ENCODE measurements at places on chromosomes 6 and 20. TPM values are rescaled to one million over a fixed set of nuclear protein-coding genes. Genes with fewer than 3 reads are reported as not detected.

TCF15 gene
- 1.3 TPM for total RNA-seq

RBM38 gene
- total RNA-seq, result 27.5 TPM

GRCh38 chr6:151096255-151096612 is 143.5 kb upstream of the AKAP12 start:
- no peaks in the 10 kb centered on the region for H3K27me3 ChIP-seq
- H3K4me3 ChIP-seq, result no peak overlapping the region
- DNase-seq, result no peak
- no peak overlapping the region for H3K27ac ChIP-seq
- H3K36me3 ChIP-seq, result peaks cover 10% of the 10 kb centered on the region

DNA sequence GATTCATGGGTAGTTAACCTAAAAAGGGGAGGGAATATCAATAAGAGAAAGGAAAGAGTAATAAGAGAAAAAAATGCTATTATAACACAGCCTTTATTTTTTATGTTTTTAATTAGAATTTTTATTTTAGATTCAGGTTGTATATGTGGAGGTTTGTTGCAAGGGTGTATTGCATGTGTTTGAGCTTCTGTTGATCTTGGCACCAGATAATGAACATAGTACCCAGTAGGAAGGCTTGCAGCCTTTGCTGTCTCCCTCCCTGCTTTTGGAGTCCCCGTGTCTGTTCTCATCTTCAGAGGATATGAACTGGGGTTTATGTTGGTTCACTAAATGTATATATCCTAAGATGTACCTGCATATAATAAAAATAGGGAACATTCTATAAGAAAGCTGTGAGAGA is 250.0 kb downstream of the UST start:
- H3K4me1 ChIP-seq, result no peaks in the 10 kb centered on the region
- no peak overlapping the region for H3K27ac ChIP-seq
- no peak for DNase-seq
- no peak overlapping the region for H3K4me3 ChIP-seq

All from endothelial cell of umbilical vein (primary cell).